ENCODE measurements at places on chromosomes 12 and 14.
A peak's percentile ranks its signal among the peaks of the same experiment; 100 is the strongest.

- DNase-seq: no peak
These were observed 11.7 kb upstream of the OSBPL8 start for GRCh38 chr12:76571256-76571655.

GRCh38 chr12:8482571-8483061, 26.9 kb downstream of the CLEC6A start:
- DNase-seq: no peak

GRCh38 chr12:16474801-16475200, 127.4 kb downstream of the MGST1 start:
- no peak for DNase-seq

DNA sequence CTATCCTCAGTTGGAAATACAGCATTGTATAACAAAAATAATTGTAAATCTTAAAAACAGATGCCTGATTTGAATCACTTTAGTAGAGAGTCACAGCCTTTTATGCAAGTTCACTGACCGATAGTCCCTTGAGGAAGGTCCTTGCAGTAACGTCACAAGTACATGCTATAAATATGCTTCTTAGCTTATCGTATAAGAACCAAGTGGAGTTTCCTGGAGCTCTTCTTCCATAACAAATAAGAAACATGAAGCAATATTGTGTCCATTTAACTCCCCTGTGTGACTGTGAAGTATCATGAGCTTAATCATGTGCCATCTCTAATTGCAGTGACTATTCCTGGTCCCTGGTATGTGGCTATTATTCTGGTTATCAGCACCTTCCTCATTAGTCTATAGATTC, 107.9 kb downstream of the SLC38A4 start:
- no peak for DNase-seq

- no peak for DNase-seq
These were observed 248.5 kb upstream of the FBXO33 start for GRCh38 chr14:39680777-39681176.

- peak; percentile 37 for DNase-seq
These were observed 209.4 kb downstream of the NAV3 start for GRCh38 chr12:78040111-78040510.

GRCh38 chr12:132886529-132887477, 602 bp downstream of the CHFR start:
- DNase-seq: no peak

DNA sequence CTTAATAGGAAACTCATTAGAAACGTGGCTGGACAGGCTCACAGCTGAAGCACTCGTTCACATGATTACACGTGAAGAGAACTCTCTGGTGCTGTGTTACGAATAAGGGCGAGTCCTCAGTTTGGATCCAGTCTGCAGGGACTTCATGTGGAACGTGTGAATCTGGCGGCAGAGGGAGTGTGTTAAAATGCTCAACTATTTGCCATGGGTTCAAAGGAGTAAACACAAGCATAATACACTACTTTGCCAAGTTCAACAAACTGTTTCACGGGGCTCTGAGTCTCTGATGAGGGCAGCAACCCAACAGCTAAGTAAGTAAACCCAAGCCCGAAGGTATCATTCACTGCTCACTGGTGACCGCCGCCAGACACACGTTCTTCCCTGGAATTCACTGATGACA, 42.4 kb downstream of the NUAK1 start:
- DNase-seq: no peak

- DNase-seq: no peak
These were observed 149.5 kb downstream of the TMTC3 start for GRCh38 chr12:88291498-88292131.

DNA sequence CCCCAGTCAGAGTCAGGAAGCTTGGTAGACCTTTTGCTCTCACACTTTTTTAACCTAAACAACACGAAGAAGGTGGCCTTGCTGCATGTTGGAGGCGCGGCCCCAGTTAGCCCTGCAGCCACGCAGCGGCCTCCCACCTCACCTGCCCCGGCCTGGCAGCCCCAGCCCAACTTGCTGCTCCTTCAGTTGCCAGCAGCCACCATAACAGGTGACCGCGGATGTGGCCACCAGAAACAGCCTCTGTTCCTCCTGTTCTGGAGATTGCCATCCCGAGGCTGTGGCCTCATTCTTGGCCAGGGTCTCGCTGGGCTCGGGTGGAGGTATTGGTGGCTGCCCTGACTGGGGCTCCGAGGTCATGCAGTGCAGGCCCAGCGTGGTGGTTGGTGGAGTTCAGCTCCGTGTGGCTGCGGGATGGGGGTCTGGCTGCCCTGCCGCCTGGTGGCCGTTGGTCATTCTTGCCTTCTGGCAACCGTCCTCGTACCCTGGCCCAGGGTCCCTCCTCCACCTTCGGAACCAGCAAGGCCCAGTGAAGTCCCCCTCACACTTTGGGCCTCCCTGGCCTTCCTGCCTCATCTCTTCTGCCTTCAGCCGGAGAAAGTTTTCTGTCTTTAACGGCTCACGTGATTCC, 20.7 kb upstream of the TEX22 start:
- DNase-seq: no peak

- peak; percentile 39 for DNase-seq
These were observed 92.9 kb downstream of the ATP23 start for GRCh38 chr12:58034311-58034710.

- no peak for DNase-seq
These were observed 37.5 kb downstream of the RPGRIP1 start for GRCh38 chr14:21317398-21317797.

DNA sequence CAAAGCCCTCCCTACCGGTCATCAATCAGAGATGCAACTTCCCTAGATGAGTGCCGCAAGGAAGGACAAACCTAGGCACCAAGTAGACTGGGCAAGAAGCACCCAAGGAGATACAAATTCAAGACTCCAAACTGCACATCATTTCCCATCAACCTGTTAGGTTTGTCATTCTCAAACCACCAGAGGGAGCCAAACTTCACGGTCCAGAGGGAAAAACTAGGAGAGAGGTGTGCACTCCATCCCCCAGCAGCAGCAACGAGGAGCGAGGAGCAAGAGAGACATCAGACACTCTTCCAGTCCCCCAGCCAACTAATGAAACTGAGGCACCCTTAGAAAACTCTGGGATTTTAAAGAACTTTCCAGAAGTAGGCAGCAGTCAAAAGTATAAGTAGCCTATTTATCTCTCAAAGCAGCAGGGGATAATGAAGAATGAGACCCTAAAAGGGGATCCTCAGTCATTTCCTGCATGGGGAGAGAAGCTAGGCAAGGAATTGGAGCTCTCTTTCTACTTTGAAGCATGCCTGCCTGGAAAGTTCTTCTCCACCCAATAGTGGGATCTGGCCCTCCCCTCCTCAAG, 37.0 kb upstream of the NT5DC3 start:
- DNase-seq: peak; percentile 54

DNA sequence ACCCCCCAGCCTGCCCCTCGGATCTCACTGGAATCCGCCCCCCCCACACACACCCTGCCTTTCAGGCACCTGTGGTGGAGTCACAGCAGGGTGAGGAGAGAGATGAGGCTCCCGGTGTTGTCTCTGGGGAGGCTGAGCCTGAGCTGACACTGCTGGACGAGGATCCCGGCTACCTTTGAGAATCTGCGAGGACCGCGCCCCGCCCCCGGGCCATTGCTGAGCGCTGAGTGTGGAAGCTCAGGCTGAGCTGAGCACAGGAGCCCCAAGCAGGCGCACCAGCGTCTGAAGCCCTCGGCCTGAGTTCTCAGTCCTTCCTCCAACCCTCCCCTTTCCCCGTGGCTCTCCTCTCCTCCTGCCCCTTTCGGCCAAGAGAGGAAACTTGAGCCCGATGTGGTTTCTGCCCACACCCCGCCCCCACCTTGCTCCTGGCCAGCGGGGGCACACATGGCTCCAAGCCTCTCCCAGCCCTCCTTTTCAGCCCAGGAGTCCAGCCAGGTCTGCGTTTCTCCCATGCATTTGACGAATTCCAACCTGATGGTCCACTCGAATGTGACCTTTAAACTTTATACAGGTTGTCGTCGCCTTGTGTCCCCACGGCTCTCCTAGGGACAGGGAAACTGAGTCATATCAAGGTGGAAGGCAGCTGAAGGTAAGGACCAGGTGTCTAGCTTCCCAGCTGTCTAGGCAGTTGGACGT, at the start of gene NFE2:
Gene NFE2, minus strand, starts transcription at position 284 of the 696 bp plus-strand sequence. CDS start 5,767 bp downstream, outside the sequence.
- peak; percentile 76 for DNase-seq

- no peak for DNase-seq
These were observed 345.0 kb upstream of the SFSWAP start for GRCh38 chr12:131365821-131366260.

DNA sequence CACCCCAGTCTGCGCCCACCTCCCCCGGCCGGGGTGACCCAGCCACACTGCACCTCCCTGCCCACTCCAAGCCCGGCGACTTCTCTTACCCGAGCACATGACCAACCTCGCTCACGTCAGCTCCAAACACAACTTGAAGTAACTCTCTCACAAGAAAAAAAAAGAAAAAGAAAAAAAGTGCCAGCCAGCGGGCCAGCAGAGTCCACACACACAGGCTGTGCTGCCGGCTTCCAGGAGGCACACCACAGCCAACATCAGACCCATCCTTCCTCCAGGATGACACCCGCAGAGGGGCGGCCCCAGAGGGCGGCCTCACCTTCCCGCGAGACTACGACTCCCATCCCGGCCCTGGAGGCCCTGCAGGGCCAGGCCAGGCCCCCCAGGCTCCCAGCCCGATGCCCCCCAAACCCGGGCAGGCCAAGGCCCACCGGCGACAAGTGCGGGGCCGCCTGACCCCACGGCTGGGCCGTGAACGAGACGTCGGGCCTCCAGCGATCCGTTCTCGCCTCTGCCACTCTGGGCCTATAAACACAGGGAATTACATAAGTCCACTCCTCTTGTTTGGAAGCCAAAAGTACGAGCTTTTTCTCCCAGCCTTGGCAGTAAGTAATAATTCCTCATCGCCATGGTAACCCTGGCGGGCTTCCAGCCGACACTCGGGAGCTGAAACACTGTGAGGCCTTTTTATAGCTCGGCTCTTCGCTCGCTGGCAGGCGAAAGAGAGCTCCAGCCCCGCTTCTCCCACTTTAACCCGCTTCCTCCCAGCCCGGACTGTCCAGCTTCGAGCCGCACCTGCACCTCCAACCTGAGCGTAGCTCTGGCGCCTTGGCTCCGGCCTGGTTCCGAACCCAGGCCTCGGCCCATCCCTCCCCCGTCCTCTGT, 49.1 kb downstream of the NCOR2 start:
- peak; percentile 98 for DNase-seq

- DNase-seq: no peak
These were observed 226.7 kb upstream of the NAV3 start for GRCh38 chr12:77603946-77604345.

DNA sequence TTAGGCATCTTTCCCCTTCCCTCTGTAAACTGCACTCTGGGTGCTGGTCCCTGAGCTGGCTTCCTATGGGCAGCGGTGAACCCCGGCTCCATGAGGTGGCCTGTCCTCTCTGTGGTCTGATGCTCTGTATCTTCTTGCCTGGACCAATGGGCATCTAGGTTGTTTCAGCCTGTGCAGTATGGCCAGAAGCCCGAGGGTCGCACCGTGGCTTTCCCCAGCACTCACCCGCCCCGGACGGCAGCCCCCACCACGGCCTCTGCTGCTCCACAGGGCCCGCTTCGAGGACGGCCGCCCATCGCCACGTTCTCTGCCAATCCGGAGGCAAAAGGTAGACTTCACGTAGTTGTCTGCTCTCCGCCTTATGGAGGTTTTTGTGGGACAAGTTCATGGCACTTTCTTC, 70.1 kb downstream of the EP400 start:
- no peak for DNase-seq

DNA sequence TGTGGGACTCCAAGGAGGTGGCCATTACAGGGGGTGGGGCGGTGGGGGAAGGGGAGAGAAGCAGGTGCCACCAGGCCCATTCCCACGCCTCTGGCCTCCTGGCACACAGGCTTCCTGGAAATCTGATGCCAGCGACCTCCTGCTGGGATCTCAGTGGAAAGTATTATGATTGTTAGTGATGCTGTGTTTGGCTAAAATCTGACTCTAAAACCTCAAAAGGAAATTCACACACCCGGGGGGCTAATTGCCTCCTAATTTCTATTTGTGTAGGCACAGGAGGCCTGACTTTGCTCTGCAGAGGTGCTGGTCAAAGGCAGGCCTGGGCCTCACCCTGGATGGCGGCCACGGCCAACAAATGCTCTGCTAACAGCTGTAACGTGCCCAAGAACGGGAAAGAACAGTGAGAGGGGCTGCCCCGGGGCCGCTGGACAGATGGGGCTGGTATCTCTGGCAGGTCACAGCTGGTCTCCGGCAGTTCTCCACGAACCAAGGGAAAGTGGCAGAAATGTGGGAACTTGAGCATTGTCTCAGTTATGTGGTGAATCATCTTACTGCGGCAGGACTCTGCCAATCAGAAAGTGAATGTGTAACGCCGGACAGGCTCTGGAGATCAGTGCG, 14.3 kb downstream of the FAM181A start:
- peak; percentile 48 for DNase-seq

GRCh38 chr12:71772735-71773134, 18.1 kb downstream of the RAB21 start:
- DNase-seq: no peak

GRCh38 chr12:39971348-39971747, 134.5 kb downstream of the SLC2A13 start:
- DNase-seq: no peak

DNA sequence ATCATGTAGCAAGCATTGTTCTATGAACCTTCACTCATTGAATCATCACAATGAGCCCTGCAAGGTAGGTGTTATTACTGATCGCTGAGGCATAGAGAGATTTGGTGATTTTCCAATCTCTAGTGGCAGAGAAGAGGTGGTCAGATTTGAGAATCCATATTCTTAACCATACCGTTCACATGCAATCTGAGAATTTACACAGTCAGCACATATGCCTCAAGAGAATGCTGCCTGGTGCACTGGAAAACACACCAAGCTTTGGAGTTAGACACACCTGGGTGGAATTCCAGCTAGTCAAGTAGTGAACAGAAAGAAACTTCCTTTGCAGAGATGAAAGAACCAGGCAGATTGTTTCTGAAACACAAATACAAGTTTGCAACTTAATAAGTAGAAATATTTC, 94.1 kb downstream of the LGR5 start:
- no peak for DNase-seq

- no peak for DNase-seq
These were observed 3.5 kb downstream of the TAC3 start for GRCh38 chr12:57012600-57013465.

DNA sequence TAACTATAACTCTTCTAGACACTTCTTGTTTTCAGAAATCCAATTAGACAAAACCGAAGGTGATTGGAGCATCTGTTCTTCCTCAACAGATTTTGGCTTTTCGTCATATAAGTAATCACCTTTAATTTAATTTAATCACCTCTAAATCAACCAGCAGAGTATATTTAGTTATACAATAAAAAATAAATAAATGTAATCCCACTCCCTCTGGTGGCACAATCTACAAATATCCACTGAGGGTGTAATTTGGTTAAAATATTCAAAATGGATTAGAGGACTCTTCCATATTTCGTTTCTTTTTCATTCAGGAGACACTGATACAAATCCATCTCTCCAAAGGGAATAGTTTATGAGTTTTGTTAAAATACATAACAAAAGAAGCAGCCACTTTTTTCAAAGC, 18.3 kb upstream of the SLC35F4 start:
- no peak for DNase-seq

DNA sequence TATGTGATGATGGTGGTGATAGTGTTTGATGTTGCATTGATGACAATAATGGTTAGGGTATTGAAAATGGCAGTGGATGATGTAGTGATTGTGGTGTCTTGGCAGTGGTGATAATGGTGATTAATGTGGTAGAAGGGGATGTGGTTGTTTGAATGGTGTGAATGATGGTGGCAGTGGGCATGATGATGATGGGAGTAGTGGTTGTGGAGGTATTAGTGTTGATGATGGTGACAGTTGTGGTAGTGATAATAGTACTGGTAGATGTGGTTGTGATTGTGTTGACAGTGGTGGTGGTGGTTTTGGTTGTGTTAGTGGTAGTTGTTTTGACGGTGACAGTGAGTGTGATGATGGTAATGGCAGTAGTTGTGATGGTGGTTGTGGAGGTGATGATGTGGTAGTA, 1049.0 kb downstream of the VRK1 start:
- DNase-seq: no peak
